Airway epithelial cell (primary cell): ENCODE measurements at places on chromosomes 4 and X. TPM values are rescaled to one million over a fixed set of nuclear protein-coding genes. Genes with fewer than 3 reads are reported as not detected.

Gene AFF2
- total RNA-seq = 0.07 and 0.37 TPM in 2 replicates

Gene EDA2R
- total RNA-seq = 0.60 and 1.7 TPM in 2 replicates

Gene SSX4
- not detected in 2 replicates for total RNA-seq

Gene PAK3
- 1.2 and 1.4 TPM in 2 replicates for total RNA-seq

Gene EFHC2
- 0.56 and 1.3 TPM in 2 replicates for total RNA-seq

Gene GC
- total RNA-seq = not detected in 2 replicates

Gene SLC4A4
- total RNA-seq = 0.14 TPM in 2 replicates

Gene ASMT
- not detected in 2 replicates for total RNA-seq

Gene ARHGAP6
- total RNA-seq = 0.09 and 0.14 TPM in 2 replicates

Gene PAGE2
- not detected in 2 replicates for total RNA-seq

Gene TMSB15B
- total RNA-seq = 6.6 and 13.5 TPM in 2 replicates

Gene ANXA3
- 125 and 187 TPM in 2 replicates for total RNA-seq
